Sigmoid colon (tissue), 7 donors: ENCODE measurements at places on chromosomes 7 and 10. TPM values are rescaled to one million over a fixed set of nuclear protein-coding genes. Genes with fewer than 3 reads are reported as not detected.

CCL24 gene
- polyA plus RNA-seq: 25.2 TPM

HMX2 gene
- polyA plus RNA-seq: not detected

FANK1 gene
- polyA plus RNA-seq: 7.9 TPM

FAM221A gene
- polyA plus RNA-seq: 9.0 TPM

TPST1 gene
- polyA plus RNA-seq: 3.6 TPM

ZNF736 gene
- 0.69 TPM for polyA plus RNA-seq

TMEM196 gene
- polyA plus RNA-seq: not detected

VOPP1 gene
- polyA plus RNA-seq: 59.5 TPM

GPR158 gene
- polyA plus RNA-seq: 0.19 TPM

RAPGEF5 gene
- 12.6 TPM for polyA plus RNA-seq

ATP6V0A4 gene
- not detected for polyA plus RNA-seq

MBL2 gene
- not detected for polyA plus RNA-seq

FBXL13 gene
- not detected for polyA plus RNA-seq

ACSM6 gene
- polyA plus RNA-seq: not detected

LIPM gene
- polyA plus RNA-seq: not detected

SPRN gene
- not detected for polyA plus RNA-seq

GIMAP4 gene
- 9.5 TPM for polyA plus RNA-seq

GGCT gene
- 97.3 TPM for polyA plus RNA-seq

MINDY4 gene
- polyA plus RNA-seq: 1.8 TPM

ANKRD2 gene
- 1.2 TPM for polyA plus RNA-seq

PLXNA4 gene
- polyA plus RNA-seq: under 0.01 TPM

ITPRID1 gene
- polyA plus RNA-seq: not detected

AGAP5 gene
- polyA plus RNA-seq: 4.7 TPM

CRHR2 gene
- polyA plus RNA-seq: not detected

TLX1 gene
- polyA plus RNA-seq: 0.07 TPM

FHIP2A gene
- polyA plus RNA-seq: 2.4 TPM

HECW1 gene
- polyA plus RNA-seq: 4.8 TPM

EBF3 gene
- polyA plus RNA-seq: not detected

TSPAN33 gene
- 19.6 TPM for polyA plus RNA-seq

ZP3 gene
- polyA plus RNA-seq: 4.5 TPM

MYOZ1 gene
- 1.2 TPM for polyA plus RNA-seq

TFR2 gene
- not detected for polyA plus RNA-seq

SLC13A1 gene
- polyA plus RNA-seq: 0.23 TPM

COBL gene
- polyA plus RNA-seq: 27.6 TPM

VPS50 gene
- polyA plus RNA-seq: 5.3 TPM

PAX4 gene
- polyA plus RNA-seq: 1.2 TPM

SLC26A5 gene
- polyA plus RNA-seq: 0.04 TPM

INHBA gene
- polyA plus RNA-seq: 0.66 TPM

PRLHR gene
- polyA plus RNA-seq: not detected

TAS2R41 gene
- polyA plus RNA-seq: not detected

TEX47 gene
- not detected for polyA plus RNA-seq

SH2D4B gene
- 0.06 TPM for polyA plus RNA-seq

CUZD1 gene
- polyA plus RNA-seq: 0.54 TPM

PNLIPRP1 gene
- 3.6 TPM for polyA plus RNA-seq

CDC14C gene
- polyA plus RNA-seq: not detected
